Activated T-helper 1 cell treated with anti-CD3 and anti-CD28 coated beads, Interleukin-12 subunit alpha, Interleukin-12 subunit beta, Interleukin-2, Interleukin-4 antibody, amounts not matched to agents 30 ng/mL and 10 ng/mL and 1 ng/mL, durations not matched to agents 14 hours and 24 hours and 36 hours (primary cell): ENCODE measurements at places on chromosomes 6 and 20.

- DNase-seq, result peak; percentile 79
Measured at GRCh38 chr20:54207743-54208547, at the start of gene PFDN4. Gene PFDN4, plus strand, starts transcription at chr20:54208087. Its CDS starts 14 bp downstream, at chr20:54208101.

GRCh38 chr6:169967687-169968086 is 216.3 kb downstream of the ERMARD start:
- DNase-seq, result no peak

GRCh38 chr20:53950031-53950430 is 120.4 kb downstream of the BCAS1 start:
- DNase-seq, result no peak

DNA sequence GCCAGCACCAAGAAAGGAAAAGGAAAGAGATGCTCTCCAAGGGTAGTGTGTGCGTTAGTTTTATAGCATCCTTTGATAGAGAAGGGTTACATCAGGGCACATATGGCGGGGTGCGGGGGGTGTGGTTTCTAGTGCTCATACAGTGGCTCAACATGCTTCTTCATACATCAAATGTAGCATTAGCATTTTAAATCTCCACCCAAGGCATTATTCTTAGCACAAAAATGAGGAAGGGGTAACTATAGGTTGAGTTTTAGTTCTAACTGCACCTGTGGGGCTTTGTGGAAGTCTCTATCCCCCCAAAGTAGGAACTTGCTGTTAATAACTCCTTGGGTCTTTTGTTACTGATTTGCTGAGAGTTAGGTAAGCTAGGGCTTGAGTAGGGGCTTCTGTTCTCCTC is 89.3 kb downstream of the CEP57L1 start:
- no peak for DNase-seq

DNA sequence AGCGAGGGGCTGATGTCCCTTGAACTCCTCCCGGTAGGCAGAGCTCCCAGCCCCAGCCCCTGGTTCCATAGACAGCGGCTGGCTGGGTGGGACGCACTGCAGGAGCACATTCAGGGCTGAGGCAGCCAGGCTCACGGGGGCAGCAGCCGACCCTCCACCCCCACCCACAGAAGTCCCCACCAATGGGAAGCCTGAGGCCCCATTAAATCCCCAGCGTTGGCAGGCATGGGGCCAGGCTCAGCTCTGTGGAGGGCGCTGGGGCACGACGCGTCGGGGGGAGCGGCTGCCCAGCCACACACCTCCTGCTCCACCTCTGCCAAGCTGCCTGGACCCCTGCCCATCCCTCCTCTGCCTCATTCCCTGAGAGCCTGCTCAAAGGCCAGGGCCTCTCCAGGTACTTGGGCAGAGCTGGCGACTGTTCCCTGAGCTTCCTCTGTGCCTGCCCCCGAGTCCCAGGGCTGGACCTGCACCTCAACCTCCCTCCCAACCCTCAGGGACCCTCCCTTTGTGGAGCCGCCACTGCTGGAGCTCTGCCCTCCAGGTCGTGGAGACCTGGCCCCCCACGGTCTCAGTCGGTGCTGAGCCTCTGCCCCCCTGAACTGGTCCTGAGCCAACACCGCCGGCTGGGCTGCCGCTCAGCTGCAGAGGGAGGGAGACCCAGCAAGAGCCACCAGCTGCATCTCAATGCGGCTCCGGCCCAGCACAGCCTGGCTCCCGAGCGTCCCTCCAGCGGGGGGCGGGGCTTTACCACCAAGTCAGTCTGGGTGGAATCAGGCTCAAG is 9.1 kb downstream of the CHRNA4 start:
- no peak for DNase-seq

GRCh38 chr20:52104546-52105441 is 86.8 kb downstream of the ZFP64 start:
- DNase-seq, result no peak

GRCh38 chr6:16555550-16555949 is 205.7 kb downstream of the ATXN1 start:
- DNase-seq, result no peak

DNA sequence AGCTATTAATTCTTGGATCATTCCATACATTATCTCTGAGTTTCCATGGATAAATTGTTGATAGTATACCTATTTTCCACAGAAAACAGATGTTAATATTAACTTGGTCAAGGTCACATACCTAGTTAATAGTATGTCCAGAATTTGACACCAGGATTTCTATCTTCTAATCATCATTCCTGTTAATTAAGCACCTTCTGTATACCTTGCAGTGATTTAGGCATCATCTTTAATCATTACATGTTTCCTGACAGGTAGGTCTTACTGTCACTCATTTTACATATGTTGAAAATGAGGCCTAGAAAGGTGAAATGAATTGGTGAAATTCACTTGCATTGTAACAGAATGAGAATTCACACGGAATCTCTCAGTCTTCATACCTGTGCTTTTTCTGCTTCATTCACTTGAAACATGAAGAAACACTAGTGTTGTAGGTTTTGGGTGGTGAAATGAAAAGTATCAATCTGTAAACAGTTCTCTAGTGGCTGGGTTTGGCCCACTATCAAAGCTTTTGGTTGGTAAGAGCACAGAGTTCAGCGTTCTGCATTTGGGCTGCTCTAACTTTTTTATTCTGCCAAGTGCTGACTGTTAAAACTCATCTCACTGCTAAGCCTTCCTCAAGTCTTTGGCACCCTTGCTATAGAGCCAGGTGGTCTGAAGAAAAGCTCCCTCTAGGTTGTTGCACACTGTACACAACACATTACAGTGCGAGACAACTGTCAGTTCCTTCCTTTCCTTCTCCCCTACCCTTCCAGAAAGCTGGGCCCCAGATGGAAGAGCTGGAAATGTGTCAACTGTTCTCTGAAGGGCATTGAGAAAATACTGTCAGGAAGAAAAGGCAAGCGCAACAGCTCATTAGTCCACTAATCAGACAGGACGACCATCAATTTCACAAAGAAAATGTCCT is 57.8 kb upstream of the C20orf144 start:
- DNase-seq, result no peak

DNA sequence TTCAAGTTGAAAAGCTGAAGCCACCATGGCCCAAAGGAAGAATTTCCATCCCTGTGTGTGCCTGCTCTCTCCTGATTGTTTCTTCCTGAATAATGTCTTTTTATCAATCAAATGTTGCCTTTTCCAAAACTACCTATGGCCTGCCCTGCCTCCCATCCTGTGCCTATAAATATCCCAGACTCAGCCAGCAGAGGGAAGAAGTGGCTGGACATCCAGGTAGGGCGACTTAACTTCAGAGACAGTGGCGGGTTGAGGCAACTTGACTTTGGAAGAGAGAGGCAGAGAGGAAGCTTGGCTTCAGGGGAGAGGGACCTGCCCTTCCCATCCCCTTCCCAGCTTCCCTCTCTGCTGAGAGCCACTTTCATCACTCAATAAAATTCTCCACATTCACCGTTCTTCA is 133.0 kb downstream of the LCA5 start:
- DNase-seq, result no peak

DNA sequence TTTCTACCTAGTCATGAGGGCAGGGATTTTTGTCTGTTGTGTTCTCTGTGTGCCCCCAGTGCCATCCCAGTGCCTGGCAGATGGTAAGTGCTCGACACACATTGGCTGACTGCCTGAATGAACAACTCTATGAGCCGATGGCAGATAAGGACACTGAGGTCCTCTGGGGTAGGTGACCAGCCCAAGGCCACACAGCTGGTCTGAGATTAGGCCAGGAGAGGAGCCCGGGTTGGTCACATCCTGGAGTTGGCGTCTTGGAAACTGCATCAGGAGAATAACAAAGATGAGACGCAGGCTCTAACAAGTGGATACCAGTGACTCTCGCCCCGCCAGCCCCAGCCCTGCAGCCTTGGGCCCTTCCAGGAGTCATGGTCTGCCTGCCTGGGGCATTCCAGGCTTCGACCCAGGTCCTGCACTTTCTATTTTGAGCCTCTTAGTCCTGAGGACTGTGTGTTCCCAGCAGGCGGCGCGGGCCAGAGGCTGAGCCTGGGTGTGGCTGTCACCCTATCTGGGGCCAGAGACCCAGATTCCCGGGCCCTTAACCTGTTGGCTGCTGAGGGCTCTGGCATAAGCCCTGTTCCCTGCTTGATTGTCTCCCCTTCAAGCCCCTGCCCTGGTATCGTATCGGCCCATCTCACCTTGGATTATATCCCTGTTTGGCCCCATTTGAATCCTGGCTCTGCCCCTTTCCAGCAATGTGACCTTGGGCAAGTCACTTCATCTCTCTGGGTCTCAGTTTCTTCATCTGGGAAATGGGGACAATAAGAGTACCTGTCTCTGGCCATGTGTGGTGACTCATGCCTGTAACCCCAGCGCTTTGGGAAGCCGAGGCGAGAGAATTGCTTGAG is 88.3 kb downstream of the CEBPB start:
- no peak for DNase-seq

DNA sequence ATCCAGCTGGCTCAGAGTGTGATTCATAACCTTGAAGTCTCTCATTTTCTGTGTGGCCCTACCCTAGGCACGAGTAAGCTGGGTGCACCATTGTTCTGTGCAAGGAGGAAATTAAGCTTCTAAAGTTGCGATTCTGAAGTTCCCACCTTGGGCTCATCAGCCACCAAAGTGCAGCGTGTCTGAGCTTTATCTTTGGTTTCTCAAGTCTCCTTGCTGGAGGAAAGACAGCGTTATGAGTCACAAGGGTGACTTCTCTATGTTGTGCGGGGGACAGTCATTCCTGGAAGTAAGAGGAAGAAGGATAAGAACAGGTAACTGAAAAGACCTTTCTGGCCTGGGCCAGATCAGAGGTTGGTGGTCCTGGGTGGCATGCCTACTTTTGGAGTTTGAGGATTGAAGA is 16.8 kb downstream of the MRAP2 start:
- DNase-seq, result no peak

GRCh38 chr6:5036269-5036668 is 32.4 kb upstream of the RPP40 start:
- DNase-seq, result no peak

GRCh38 chr6:108348655-108349349 is 53.9 kb downstream of the AFG1L start:
- DNase-seq, result no peak

DNA sequence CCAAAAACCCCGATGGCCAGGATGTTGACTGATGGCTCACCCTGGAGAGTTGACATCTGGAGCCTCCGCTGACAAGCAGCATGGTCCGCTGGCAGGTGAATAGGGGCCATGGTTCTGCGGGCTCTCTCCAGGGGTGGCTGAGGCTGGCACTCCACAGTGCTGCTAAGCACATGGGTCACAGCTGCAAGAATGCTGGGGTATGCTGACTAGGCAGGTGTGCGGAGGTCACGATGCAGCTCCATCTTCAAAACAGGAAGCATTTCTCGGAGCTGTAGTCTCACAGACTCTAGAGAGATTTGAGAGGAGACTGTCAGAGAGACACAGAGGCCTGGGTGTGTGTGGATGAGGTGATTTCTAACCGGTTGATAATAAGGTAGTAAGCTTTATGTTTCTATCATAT is 341.6 kb downstream of the NRN1 start:
- DNase-seq, result no peak

DNA sequence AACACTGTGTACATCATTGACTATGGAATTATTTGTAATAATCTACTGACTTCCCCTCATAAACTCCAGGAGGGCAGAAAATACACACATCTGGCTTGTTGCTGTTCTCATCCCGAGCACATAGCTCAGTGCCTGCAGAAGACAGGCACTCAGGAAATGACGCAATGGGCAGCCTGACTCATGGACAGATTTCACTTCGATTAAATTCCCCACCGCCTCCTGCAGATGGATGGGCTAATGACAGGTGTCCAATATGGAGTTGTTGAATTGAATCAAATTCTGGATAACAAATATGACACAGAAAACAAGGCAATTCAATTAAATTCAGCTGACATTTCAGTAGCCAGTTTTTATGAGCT is 9.1 kb downstream of the ANKRD60 start:
- no peak for DNase-seq

DNA sequence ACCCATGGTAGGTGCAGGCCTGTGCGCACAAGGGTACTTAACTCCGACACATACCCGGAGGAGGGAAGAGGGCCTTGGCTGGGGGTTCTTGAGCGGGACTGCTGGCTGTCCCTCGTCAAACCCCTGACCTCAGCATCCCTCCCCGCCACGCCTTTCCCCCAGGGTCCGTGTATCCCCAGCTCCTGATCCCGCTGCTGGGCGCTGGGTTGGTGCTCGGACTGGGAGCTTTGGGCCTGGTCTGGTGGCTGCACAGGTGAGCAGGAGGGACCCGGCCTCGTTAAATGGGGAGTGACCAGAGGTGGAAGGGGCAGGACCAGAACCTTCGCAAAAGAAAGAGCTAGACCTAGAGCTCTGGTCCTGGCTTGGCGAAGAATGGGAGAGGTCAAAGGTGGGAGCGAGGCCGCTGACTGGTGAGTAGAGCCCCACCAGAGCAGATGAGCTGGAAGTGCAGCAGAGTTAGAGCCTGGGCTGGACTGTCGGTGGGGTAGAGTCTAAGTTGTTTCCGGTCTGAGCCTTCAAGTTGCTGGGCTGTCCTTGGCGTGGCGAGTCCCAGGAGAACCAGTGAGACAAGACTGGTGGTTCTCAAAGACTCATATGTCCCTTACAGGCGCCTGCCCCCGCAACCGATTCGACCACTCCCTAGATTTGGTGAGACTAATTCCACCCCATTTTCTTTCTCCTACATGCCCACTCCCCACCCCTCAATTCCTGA is 963 bp downstream of the MPIG6B start:
- DNase-seq, result no peak

DNA sequence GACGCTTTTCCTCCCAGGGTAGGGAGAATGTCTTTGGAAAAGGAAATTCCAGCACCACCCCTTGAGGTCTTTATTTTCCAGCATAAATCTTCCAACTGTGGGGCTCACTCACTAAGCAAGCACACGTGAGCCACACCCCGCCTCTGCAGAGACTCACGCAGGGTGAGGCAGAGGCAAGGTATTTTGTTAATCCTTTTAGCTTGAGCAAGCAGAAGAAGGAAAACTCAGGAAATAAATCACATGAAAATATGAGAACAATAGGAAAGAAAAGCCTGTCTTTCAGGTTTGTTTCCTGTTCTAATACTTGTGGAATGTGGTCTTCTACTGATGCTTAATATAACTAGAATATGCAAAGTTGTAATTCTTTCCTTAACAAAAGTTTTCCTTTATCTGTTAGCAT is 4.1 kb upstream of the PHACTR2 start:
- no peak for DNase-seq

- DNase-seq, result no peak
Measured at GRCh38 chr6:93586306-93586705, 166.9 kb upstream of the EPHA7 start.

DNA sequence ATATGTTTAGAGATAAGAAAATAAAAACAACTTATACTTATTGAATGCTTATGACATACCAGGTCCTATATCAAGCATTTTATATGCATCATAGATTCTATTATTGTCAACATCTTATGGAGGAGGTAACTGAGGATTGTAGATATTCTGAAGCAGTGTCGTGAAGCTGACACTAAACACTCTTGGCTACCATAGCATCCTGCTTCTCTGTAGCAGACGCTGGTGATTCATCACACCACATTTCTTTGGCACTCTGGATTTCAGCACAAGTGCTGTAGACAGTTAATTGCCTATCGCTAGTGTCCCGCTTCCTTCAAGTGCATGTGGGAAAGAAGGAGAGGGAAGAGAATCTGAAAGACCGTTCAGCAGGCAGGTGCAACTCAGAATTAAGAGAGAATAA is 317.1 kb downstream of the PLCB1 start:
- no peak for DNase-seq
